Stimulated activated CD4-positive, alpha-beta T cell treated with anti-CD3 and anti-CD28 coated beads, Interleukin-12 subunit alpha, Interleukin-12 subunit beta, amount 100 ng/mL, for 4 hours (primary cell): ENCODE measurements at places on chromosomes 2 and 18.

DNA sequence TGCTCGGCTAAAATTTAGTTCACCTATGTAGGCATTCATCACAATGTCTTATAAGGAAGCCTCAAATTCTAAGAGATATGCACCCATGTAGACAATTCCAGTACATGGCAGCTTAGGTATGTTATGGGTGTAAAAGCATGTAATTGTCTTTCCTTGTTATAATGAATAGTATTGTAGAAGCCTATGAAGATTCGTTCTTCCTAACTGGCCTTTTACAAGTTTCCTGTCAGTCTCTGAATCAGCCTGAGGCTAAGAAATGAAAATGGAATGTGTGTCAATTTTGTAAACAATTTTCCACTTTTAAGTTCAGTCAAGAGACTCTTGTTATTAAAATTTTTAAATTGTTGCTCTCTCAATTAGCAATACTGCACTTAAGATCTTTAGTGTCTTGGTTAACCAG lies 189.9 kb upstream of the GALNT5 start:
- no peak for DNase-seq

- DNase-seq: peak; percentile 20
Observed at GRCh38 chr2:127857265-127857808, 618 bp downstream of the POLR2D start.

DNA sequence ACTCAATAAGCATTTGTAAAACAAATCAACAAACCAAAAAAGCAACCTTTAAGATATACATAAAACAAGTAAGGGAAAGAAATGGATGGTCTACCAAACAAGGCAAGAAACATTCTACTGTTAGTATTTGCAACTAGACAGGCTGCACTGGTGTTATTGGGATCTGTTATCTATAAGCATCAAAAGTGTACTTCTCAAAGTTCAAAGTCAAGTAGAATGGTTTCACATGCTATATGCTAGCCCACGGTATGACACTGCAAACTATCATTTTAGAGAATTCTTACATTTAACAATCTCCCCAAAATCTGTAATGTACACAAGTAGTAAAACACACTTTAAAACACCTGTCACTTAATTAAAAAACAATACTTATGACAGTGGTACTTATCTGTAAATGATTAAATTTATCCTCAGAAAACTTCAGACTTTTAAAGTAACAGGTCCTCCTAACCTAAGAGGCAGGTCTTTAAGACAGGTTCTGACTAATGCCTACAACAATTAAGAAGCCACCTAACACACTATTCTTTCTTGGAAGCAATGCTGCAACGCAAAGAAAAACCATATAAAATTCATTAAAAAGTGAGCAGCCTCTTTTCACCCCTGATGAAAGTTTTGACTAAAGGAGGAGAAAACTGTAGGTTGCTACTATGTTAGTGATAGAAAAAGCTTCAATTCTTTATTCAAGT lies 34.8 kb downstream of the SMAD2 start:
- DNase-seq: no peak

- DNase-seq: no peak
Observed at GRCh38 chr2:16400127-16400623, 265.5 kb downstream of the CYRIA start.

- DNase-seq: no peak
Observed at GRCh38 chr2:215528555-215528954, 92.7 kb upstream of the FN1 start.

- no peak for DNase-seq
Observed at GRCh38 chr2:64354857-64355680, 98.9 kb upstream of the LGALSL start.

- DNase-seq: no peak
Observed at GRCh38 chr18:39523281-39523680, 1957.7 kb upstream of the CELF4 start.

DNA sequence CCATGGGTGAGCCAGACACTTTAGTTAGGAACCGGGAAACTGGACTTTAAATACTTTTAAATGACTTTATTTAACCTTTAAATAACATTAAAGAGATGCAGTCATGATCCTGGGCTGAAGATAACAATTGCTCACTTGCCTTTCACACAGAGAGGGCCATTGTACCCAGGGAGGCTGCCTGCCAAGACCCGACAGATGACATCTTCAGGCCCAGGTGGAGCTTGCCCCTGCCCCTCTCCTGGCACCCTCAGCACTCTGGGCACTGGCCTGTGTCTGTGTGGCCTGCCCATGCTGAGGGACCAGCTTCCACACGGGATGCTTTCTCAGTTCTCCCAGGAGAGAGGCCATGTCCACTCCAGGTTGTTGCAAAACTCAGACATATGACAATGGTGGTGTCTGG lies 216.4 kb upstream of the MYT1L start:
- no peak for DNase-seq

- DNase-seq: no peak
Observed at GRCh38 chr2:88071365-88071764, 3.7 kb downstream of the SMYD1 start.

- no peak for DNase-seq
Observed at GRCh38 chr18:48320639-48320945, 88.6 kb downstream of the ZBTB7C start.

DNA sequence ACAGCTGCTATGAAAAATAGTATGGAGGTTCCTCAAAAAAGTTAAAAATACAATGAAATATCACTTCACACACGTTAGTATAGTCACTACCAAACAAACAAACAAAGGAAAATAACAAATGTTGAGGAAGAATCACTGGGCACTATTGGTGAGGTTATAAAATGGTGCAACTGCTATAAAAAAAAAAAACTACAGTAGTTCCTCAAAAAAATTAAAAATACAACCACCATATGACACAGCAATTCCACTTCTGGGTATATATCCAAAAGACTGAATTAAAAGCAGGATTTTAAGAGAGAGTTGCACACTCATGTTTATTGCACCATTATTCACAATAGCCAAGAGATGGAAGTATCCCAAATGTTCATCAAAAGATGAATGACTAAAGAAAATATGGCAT lies 80.9 kb upstream of the POU3F3 start:
- DNase-seq: no peak

DNA sequence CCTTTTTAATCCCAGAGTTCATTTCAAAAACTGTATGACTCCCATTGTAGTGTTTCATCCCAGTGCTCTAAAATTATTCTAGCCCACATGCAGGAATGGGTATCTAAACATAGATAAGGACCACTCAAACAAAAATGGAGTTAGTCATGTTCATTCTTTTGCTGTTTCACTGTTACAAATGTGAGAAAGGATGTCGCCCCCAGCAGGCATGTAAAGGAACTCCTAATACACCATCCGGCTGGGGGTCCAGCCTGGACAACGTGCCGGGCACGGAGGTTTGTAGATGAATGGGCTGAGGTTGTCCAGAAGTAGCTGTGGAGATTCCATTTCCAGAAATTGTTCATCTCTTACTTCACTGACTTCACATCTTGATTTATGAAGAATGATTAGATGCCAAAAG lies 101.9 kb upstream of the RAB12 start:
- DNase-seq: no peak

GRCh38 chr2:172596776-172597175 lies 40.9 kb downstream of the PDK1 start:
- no peak for DNase-seq

GRCh38 chr18:48547531-48547981 lies 8.7 kb downstream of the CTIF start:
- no peak for DNase-seq

GRCh38 chr2:49577041-49577440 lies 422.7 kb upstream of the FSHR start:
- DNase-seq: no peak

DNA sequence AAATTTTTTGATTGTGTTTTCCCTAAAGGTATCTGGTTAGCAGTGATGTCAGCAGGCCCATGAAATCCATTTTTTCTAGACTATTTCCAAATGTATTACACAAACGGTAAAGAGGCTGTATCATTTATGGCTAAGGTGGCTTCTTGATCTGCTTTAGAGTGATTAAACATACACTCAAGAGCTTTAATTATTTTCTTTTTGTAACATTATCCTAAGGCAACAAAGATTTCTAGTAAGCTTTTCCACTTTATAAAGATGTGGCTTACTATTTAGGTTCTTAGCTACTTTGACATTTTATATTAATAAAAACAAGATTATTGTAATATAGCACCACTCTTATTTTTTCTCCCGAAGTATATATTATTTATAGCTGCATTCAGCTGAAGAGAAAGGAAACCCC lies 16.5 kb downstream of the MFF start:
- no peak for DNase-seq

GRCh38 chr2:65366595-65367125 lies 65.7 kb downstream of the SPRED2 start:
- no peak for DNase-seq

DNA sequence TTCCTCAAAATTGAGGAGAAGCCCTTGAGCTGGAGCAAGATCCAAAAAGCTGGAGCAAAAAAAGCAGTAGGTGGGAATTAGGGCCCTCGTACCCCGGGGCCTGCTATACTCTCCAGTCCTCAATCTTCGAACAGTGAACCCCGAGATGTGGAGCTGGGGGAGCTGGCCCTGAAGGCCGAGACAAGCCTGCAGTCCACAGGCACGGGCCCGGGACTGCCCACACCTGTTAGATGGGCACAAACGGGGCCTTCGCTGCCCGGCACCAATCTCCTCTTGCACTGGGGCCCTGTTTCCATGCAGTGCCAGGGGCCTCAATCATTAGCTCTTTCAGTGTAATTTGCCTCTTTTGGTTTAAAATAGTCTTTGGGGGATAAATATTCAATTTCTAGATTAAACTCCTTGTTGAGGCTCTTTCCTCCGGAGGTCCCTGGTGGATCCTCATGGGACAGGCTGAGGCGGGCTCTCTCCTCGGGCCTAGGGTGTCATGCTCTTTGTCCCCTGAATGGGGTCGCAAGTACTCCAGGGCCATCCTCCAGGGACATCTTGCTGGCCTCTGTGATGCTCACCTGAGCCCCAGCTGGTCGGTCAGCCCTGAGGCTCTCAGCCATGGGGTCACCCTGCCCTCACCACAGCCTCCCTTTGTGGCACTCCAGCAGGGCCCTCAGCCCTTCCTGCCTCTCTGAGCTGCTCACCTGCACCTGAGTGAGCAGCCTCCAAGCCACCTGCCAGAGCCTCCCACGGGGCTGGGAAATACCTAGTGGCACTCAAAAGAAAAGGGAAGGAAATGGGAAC lies 223.6 kb downstream of the ALPK2 start:
- DNase-seq: no peak

DNA sequence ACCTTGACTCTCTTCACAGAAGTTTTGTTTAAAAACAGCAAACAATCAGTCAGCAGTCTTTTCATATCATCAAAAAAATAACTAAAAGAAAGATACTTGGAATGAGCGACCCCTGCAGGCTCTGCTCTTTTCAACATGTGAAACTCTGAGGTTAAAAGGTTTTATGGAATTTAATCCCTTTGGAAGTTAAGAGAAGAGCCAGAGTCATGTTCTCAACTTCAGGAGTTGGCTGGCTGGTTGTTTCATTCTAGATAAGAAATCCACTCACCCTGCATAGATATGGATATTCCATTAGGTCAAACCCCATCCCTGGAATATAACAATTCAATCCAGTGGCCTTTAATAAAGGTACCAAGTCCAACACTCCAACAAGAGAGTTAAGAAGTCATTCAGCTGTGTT lies 115.6 kb upstream of the RMDN2 start:
- DNase-seq: no peak

DNA sequence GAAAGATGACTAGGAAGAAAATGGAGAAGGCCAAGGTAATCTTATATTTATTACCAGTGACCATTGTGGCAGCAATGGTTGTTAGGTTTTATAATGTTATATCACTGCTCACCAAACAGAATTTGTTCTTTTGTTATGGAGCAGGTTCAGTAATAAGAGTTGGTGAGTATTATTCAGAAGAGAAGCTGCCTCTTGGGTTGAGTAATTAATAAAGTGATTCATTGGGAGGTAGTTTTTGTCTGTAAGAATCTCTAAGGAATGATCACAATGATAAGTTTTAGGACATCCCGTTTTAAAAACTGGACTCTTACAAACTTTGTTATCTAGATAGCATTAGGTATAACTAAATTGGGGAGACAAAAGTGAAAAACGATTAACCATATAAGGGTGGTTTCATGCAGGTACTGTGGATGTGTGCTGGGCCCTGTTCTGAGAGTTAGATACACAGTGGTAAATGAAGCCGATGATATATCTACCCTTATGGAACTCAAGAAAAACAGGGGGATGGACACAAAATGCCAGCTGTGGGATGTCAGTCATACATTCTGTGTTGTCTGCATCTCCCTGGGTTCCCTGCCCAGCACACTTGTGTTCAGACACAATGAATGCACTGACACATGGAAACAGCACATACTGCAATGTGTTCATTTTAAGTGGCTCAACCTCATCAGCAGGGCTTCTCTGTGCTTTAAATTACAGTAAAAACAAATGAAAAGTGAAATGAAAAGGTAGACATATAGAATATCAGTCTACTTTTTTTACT lies 7.5 kb downstream of the MAP4K4 start:
- DNase-seq: no peak

DNA sequence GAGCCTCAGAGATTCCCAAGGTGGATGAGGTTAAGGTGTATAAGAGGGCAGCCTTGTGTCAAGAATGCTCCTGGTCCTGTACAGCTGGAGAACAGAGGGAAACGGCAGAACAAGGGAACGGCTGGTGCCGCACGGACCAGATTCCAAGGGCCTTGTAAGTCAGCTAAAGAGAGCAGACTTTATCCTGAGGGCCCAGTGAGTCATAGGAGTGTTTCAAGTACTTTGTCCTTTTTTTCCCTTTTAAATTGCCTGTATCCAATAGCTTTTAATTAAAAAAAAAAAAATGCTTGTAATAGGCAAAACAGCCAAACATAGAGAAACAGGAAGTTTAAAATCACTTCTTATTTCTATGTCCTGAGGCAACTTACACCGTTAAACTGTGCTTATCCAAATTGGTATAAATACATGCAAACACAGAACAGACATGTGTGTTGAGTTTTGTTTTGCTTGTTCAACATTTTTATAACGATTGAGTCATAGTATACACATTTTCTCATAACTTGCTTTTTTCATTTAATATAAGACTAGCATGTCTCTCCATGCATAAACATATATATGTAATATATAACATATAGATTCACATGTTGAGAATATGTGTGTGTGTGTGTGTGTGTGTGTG lies 42.1 kb upstream of the EVA1A start:
- DNase-seq: no peak

- DNase-seq: no peak
Observed at GRCh38 chr2:121034551-121034950, 250.5 kb downstream of the TFCP2L1 start.

DNA sequence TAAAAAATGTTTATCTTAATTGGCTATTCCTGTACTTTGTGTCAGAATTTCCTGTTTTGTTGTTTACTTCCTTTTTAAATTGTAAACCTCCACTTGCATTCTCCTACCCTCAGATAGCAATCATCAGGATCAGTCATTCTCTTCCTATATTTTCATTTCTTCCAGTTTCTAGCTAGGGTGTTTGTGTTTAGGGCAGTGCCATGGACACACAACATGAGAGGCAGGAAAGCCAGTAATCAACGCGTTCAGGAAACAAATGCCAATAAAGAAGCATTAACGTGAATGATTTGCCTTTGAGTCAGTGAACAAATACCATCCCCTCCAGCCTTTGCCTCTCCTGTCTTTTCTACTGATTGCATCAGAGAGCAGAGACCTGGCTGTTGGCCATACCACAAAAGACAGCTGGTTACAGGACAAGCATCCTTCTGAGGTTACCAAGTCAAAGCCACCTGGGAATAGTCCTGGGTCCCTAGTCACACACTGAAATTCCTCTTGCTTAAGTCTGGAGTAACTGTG lies 56.7 kb upstream of the FHL2 start:
- no peak for DNase-seq

- DNase-seq: no peak
Observed at GRCh38 chr18:54357082-54357659, 487 bp downstream of the STARD6 start.
